Stimulated activated CD8-positive, alpha-beta memory T cell treated with anti-CD3 and anti-CD28 coated beads, Interleukin-15, amount 100 ng/mL, for 24 hours (primary cell): ENCODE measurements at places on chromosomes 12 and 14.

DNA sequence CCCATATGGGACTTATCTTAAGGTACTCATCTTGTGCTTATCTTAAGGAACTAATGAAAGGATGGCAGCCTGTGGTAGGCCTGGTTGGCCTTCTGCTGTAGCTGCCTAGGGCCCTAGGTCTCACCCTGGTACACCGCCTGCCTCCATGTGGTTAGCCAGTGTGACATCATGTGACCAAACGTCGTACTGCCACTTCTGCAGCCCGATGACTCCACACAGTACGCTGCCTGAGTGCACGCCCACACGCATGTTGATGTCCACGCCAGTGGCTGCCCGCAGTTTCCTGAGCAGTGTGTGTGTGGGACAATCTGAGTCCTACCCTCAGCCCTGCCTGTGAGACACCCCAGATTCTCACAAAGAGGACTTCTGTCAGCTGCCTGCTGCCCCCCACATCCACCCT, 5.1 kb downstream of the ADCY4 start:
- no peak for DNase-seq

GRCh38 chr12:13313886-13314285, 117.4 kb downstream of the EMP1 start:
- DNase-seq, result no peak

DNA sequence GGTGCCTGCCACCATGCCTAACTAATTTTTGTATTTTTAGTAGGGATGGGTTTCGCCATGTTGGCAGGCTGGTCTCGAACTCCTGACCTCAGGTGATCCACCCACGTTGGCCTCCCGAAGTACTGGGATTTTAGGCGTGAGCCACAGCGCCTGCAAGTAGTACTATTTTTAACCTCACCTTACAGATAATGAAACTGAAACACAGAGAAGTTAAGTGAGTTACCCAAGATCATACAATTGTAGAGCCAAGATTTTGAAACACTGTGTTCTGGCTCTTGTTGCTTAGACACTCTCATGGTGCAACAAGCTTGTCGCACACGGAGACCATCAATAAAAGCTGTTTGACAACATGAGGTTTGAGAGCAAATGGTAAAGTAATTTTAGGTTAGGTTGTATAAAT, 159.1 kb upstream of the LMNTD1 start:
- DNase-seq, result no peak

- no peak for DNase-seq
These were observed 46.8 kb upstream of the EIF5 start for GRCh38 chr14:103286968-103287850.

DNA sequence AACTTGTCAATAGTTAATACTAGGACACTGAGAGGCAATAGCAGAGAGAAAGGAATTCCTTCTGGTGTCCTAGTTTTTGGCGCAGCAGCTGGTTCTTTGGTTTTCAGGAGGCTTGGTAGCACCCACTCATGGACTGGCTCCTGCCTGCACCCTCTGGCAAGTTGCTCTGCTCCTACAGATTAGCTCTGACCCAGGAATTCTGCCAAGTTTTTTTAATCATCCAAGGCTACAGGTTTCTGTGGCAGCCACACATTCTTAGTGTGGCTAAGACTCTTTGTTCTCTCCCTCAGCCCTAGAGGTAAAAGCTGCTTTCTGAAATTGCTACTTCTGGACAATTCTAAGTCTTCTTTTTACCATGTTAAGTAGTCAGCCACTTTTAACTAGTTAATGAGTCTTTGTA, 72.0 kb upstream of the FKBP4 start:
- DNase-seq, result no peak

GRCh38 chr12:32336261-32336660, 63.1 kb upstream of the FGD4 start:
- no peak for DNase-seq

GRCh38 chr12:115639648-115640012, 637.9 kb downstream of the MED13L start:
- DNase-seq, result no peak

DNA sequence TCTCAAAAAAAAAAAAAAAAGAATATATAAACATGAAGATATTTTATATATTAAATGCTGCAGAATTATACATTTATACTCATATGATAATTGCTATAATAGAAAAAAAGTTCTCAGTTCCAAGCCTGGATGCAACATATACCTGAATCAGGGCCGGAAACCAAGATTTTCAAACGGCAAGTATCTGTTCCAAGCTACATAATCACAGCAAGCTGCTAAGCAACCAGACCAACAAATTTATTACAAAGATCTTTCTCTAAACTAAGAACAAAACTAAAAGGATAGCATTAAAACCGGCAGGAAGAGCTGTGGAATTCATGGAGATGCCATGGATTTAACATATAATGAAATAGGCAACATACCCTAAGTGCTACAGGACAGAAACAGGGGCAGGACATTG, 7.1 kb downstream of the RACGAP1 start:
- DNase-seq, result no peak

- no peak for DNase-seq
These were observed 480.7 kb downstream of the TMEM132D start for GRCh38 chr12:129423041-129423580.

DNA sequence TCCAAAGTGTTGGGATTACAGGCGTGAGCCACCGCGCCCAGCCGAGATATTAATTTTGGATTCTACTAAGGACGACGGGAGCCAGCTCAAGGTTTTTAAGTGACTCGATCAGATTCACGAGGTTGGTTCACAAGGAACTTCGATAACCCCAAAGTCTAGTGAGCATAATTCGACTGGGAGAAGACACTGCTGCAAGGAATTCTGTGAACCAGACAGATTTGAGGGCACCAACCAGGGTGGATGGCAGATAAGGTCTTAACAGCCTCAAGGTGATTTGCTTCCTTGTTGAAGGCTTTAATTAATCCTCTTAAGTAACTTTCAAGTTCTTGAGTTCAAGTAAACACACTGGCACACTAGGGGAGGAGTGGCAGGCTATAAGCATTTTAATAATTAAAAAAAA, 1.1 kb upstream of the KLHDC2 start:
- DNase-seq, result no peak

GRCh38 chr12:106046301-106046846, 92.4 kb downstream of the NUAK1 start:
- no peak for DNase-seq

- DNase-seq, result no peak
These were observed 512.4 kb upstream of the TMPO start for GRCh38 chr12:98002887-98003493.

DNA sequence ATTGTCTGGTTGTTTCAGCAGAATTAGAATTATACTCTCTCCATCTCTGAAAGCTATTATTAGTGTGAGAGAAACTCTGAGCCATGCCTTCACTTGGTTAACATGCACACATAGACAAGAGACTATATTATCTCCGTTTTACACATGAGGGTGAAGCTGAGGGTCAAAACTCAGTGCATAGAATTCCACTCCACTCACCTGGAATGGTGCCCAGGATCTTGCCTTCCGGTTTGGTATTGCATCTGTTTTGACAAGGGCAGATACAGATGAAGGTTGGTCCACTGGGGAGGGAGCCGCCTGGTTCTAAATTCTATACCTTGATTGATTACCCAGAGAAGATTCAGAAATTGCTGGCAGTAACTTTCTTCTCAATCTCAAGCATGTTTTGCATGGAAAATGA, 149.5 kb upstream of the PELI2 start:
- no peak for DNase-seq

GRCh38 chr12:120851444-120851843, 52.7 kb downstream of the SPPL3 start:
- no peak for DNase-seq

DNA sequence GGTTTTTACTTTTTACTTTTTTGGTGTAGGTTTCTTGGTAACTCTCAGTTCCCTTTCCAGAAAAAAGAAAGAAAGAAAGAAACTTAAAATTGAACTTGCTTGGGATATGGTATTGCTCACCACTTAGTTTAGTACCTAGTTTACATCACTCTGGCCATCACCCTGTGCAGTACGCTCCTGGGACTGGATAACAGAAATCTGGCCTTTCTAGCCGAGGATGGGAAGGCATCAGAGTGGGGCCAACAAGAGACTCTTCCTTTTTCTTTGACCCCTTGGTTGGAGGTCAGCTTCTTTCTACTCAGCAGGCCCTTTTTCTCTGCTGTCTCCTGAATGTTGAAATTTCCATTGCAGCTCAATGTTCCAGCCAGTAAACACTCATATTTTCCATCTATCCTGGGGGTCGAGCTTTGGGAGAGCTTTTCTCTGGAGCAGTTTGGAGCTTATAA, 156.6 kb downstream of the TGFB3 start:
- no peak for DNase-seq
